ENCODE measurements at places on chromosomes 7 and 10. TPM values are rescaled to one million over a fixed set of nuclear protein-coding genes. Genes with fewer than 3 reads are reported as not detected.

GRCh38 chr7:110681941-110682340 is 409.0 kb upstream of the LRRN3 start:
- no peak for DNase-seq

DNA sequence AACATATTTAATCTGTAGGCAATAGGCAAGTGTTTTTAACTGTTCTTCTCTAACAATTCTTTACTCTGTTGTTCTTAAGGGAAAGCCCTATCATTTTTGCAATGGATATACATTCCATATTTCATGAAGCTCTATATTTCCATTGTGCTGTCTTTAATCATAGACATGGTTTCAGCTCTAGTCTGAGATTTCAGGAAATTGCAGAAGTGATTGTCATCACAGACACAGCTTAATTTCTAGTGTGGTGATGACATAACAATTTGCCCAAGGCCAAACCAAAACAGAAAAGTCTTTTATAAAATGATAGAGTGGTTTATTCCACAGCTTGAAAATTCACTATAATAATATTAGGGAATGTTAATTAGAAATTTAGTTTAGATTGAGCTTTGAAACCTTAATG is 494.1 kb upstream of the SEMA3A start:
- no peak for DNase-seq

DNA sequence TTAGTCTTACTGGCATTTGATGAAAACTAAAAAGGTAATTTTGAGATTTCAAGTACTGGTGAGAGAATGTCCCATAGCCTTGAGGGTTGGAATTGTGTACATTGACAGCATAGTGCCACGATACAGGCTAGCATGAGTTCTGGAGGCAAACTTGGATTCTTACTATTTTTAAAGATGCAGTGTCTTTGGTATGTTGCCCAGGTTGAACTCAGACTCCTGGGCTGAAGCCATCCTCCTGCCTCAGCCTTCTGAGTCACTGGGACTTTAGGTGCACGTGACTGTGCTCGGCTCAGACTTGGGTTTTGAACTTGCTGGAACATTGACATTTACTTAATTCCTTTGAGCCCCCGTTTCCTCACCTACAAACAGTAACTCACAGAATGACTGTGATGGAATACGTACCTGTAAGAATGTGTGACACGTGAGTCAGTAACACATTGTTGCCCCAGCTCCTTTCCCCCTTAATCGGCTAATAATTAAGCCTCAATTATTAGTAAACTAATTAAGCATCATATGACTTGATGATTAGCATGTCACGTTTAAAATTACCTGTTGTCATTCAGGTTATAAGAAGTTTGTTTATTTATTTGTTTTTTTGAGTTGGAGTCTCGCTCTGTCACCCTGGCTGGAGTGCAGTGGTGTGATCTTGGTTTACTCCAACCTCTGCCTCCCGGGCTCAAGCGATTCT is 10.6 kb downstream of the DNAJB6 start:
- peak; percentile 90 for DNase-seq

GRCh38 chr10:124916585-124917427 is 25.1 kb upstream of the ZRANB1 start:
- DNase-seq = peak; percentile 99

- DNase-seq = no peak
Measured at GRCh38 chr10:48594371-48594770, 10.5 kb downstream of the ARHGAP22 start.

LIPM gene
- total RNA-seq = not detected

PAX2 gene
- not detected for total RNA-seq

PCDH15 gene
- 0.16 TPM for total RNA-seq
